ENCODE measurements at places on chromosomes 2 and 18.
A peak's percentile ranks its signal among the peaks of the same experiment; 100 is the strongest.

DNA sequence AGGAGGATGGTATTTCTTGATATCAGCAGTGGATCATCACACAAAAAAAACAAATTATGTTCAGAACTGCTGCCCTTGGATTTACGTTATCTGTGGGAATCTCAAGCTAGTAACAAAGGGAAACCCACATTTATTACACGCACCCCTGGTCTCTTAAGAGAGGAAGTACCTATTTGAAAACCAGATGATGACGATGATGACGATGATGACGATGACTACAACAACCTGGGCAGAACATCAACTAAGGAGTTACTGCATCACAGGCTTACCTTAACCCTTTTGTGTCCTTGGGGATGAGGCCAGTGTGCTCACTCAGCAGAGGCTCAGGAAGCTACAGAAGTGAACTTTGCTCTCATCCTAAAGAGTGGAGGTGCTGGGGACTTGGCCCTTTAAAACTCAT is 169.4 kb downstream of the FSHR start:
- no peak for DNase-seq

DNA sequence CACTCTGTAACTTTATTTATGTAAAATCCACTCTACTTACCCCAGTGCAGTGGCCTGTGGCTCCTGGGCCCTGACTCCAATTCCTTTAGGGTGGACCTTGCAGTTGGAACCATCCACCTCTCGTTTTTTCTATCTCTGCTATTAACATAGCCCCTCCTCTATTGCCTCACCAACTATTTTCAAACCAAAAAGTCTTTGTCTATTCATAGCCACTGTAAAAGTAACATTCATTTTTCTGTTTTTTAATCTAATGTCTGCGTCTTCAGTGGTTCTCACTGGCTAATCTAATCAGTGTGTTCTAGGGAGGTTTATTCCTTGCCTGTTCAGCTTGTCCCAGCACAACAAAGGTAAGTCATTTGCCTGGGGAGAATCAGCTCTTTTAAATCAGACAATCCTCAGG is at the start of gene SLC4A5:
TSS of gene SLC4A5 (minus strand) at position 101 of the 400 bp plus-strand sequence. CDS start 28,393 bp downstream, outside the sequence.
- no peak for DNase-seq

- peak; percentile 85 for DNase-seq
Observed at GRCh38 chr18:63132819-63133200, 186.8 kb downstream of the BCL2 start.

DNA sequence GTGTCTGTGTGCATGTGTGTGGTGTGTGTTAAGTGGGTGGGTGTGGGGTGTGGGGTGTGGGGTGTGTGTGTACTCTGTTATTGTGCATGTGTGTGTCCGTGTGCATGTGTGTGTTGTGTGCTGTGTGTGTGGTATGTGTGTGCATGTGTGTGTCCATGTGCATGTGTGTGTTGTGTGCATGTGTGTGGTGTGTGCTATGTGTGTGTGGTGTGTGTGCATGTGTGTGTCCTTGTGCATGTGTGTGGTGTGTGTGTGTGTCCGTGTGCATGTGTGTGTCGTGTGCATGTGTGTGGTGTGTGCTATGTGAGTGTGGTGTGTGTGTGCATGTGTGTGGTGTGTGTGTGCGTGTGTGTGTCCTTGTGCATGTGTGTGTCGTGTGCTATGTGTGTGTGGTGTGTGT is 6.9 kb upstream of the OTOS start:
- DNase-seq: no peak

DNA sequence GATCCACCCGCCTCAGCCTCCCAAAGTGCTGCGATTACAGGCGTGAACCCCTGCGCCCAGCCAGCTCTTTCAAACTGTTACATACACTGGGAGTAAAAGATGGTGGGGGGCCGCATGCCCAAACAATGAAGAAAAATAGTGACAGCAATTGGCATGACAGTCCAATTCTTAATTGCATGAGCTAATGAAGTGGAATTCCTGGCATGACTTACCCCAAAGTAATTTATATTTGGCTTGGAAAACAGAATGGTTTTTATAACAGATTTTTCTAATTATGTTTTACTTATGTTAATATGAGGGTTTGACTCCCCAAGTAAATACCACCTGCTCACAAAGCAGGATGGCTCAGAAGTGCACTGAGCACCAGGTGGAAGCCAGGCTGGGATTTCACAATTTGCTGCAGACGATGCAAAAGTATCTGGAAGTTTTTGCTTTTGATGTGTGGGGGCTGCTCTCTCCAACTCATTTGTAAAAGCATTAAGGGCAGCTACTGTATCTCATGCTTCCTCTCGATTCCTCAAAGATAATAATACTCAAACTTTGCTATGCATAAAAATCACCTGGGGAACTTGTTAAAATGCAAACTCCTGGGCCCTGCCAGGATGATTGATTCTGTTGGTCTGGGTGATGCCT is 24.0 kb upstream of the ATG16L1 start:
- DNase-seq: no peak

DNA sequence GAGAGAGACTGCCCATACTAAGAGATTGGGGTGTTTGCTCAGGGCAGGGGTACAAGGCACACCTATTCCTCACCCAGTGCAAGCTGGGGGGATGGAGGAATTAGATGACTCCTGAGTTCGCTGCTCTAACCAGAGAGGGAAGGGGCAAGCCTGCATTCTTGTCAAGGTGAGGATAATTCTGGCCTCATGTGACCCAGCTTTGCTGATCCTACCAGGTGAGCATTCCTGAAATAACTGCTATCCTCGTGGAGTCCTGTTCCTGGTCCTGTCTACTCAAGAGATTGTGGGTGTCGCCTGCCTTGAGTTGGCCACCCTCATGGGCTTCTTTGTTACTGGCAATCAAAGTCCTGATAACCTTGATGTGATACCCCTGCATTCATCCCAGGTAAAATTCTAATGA is 206.0 kb downstream of the SPP2 start:
- no peak for DNase-seq

DNA sequence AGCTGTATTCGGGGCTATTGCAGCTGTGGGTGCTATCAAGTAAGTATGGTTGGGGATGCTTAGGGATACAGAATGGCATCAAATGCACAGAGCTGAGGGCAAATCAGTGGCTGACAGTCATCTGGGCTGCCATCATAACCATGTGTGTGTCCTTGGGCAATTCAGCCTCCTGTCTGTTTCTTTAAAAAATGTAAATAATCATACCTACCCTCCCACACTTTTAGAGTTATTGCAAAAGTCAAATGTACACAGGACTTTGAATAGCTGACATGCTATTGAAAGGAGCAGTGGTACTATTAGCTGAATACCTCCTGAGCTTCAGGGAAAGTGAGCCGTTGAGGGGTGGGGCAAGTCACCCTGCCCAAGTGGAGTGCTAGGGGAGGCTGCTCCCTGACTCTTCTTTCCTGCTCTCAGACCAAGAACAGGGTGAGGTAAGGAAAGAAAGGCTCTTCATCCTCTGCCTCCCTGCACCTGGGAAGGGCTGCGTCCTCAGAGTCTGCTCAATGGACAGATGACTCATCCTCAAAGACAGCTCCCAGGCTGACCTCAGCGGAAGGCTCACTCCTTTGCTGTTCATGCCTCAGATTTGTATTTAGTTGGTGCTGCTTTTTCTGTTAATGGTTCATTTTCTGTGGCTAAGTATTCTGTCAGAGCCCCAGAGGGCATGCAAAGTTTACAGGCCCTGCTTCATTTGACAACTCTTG is 54.9 kb upstream of the BZW1 start:
- peak; percentile 86 for DNase-seq

DNA sequence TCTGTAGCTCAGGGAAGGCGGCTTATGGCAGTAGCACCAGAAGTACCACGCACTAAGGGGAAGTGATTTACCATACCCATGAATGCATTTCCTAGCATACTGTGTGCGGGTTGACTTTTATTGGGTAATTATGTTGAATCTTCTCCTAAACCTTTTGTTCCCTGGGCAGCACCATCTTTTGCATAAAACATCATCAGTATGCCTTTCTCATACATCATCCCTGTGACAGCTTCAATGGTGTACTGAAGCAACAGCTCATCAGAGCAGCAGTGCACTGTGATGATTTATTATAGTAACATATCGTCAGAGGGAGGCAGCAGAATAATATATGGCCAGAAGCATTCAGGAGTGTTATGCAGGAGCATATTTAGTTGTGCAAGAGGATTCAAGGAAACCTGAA is 204.9 kb downstream of the CDH7 start:
- DNase-seq: no peak

- DNase-seq: no peak
Observed at GRCh38 chr2:69067866-69068265, 54.9 kb downstream of the ANTXR1 start.

GRCh38 chr2:36409335-36409734 is 53.8 kb downstream of the CRIM1 start:
- no peak for DNase-seq

DNA sequence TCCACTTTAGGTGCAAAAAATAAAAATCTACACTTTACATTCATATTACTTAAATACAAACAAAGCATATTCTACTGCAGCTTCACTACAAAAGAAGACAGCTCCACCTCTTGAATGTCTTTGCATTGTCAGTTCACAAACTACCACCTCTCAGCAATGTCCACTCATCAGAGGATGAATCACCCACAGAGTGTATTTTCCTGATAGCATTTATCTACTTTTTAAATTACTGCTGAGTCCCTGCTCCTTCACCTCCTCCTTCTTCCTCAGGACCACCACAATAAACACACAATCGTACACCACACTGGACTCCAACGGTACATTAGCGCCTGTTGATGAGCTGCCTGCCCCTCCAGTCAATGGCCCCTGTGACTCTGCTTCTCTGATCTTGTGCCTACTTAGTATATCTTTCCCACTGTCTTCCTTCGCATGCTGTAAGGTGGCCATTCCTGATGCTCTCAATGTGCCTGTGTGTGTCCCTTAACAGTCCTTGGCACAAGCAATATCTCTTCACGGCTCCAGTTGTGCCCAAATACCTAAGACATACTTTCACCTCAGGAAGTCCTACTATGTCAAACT is 120.9 kb downstream of the DHRS9 start:
- DNase-seq: no peak

DNA sequence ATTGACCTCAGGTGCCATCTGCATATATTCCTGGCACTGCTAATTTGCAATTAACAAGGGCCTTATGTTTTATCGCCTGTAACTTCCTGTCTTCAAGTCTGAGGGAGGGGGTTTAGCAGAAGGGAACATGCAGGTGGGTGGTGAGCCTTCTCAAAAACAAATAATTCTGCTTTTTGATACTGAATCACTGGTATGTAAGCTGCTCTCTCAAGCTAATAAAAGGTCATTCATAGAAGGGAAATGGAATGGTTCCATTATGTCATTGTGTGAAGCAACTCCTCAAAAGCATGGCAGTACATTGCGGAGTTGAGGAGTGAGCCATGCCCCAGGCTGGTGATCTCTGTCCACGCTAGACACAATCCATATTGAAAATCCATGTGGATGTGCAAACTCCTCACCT is 414.8 kb upstream of the ID2 start:
- no peak for DNase-seq

DNA sequence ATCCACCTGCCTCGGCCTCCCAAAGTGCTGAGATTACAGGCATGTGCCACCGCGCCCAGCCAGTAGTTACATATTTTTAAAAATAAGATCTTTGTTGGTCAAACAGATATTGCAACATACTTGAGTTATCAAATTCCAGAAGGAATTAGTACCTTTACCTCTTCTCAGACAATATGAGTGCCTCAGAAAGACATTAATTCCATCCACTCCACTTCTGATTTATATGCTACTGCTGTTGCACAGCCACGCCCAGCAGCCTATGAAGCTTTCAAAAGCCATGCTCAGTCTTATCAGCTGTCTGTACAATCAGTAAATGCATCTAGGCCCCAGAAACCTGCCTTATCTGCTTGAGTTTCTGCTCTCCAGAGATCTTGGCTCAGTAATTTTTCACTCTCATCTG is 47.8 kb downstream of the MEX3C start:
- no peak for DNase-seq

DNA sequence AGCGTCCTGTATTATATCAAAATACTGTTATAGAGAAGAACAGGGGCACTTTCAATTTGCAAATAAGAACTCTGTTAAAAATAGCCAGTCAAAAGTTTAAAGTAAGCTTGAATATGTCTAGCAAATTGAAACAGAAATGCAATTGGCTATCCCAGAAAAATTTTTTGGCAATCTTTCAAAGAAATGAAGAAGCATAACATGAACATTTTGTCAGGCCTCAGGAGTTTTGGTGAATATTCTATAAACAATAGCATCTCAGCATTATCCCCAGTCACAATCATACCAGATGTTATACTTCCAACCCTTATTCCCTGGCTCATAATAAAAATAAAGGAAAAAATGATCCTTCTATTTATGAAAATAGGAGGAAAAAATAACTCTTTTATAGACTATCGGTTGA is 252.4 kb downstream of the GRB14 start:
- DNase-seq: no peak

- peak; percentile 93 for DNase-seq
Observed at GRCh38 chr2:45256867-45257641, 247.8 kb upstream of the SIX2 start.

- DNase-seq: no peak
Observed at GRCh38 chr2:21819454-21819853, 695.7 kb downstream of the TDRD15 start.

GRCh38 chr2:50751311-50752031 is 280.5 kb downstream of the NRXN1 start:
- DNase-seq: peak; percentile 10

DNA sequence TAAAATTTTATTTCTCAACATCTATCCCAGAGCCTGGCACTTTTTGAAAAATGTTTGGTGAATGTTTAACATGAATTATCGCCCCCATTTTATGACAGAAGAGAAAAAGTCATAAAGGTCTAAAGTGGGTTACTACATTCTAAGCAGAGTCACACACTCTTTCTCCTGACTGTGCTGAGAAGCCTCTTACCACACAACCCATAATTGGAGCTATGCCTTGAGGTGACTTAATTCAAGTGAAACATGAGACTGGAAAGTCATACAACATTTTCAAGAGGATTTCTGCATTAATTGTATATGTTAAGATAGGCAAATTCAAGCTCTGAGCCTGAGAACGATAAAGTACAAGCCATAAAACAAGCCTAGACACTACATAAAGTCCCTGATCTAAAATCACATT is 3.1 kb upstream of the DSEL start:
- DNase-seq: no peak

- DNase-seq: no peak
Observed at GRCh38 chr2:234955091-234955591, 3.3 kb downstream of the SH3BP4 start.

GRCh38 chr2:237262838-237263771 is 150.9 kb downstream of the COL6A3 start:
- DNase-seq: peak; percentile 35

DNA sequence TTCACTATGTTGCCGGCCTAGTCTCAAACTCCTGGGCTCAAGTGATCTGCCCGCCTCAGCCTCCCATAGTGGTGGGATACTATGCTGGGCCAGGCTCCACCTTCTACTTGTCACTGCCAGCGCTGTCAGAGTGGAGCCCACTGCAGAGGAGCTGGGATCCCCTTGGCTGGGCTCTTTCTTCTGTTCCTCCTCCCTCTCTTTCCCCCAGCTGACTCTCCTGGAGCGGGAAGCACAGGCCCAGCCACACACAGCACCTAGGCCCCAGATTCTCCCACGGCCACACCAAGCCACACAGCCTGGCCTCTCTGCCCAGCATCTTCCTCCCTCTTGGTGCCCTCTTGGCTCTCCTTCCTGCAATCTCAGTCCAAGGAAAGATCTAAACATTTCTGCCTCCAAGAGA is 3.7 kb upstream of the GAREM2 start:
- no peak for DNase-seq

Data from DMS53 (cell line).